ENCODE measurements at places on chromosomes 7 and 10. TPM values are rescaled to one million over a fixed set of nuclear protein-coding genes. Genes with fewer than 3 reads are reported as not detected.

Gene ITIH5
- total RNA-seq: not detected

Gene ZNF365
- total RNA-seq: 4.2 TPM

Gene COL17A1
- not detected for total RNA-seq

Gene CYP3A7
- not detected for total RNA-seq

Gene FAM25C
- total RNA-seq: not detected

Gene AOAH
- 0.10 TPM for total RNA-seq

DNA sequence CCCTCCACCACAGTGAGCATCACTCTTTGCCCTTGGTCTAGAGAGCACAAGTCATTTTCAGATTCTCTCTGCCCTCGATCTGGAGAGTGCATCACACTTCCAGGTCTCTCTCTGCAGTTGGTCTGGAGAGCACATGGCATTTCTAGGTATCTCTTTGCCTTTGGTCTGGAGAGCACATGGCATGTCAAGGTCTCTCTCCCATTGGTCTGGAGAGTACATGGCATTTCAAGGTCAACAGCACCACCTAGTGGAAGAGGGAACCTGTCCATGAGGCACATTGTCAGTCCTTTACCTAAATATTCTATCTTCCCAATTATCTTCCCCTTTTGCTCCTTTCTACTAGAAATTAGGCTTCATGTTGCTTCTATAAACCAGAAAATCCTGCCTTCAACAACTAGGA, 1139.4 kb downstream of the XPNPEP1 start:
- peak; percentile 13 for DNase-seq

DNA sequence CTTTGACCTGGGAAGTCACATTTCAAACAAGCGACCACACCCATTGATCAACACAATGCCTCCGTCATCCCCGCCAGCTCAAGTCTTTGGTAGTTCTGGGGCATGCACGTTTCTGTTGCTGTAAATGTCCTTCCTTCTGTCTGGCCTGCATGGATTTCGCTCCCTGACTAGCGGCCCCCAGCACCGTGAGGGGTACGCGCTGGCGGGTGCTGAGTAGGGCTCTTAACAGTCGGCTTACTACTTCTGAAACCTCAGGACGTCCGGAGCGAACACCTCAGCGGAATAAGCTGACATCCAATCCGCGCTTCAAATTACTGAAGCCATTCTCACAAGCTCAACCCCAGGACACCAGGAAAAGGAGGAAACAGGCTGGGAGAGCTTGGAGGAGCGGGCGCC, 505 bp downstream of the NUDCD3 start:
- no peak for DNase-seq

DNA sequence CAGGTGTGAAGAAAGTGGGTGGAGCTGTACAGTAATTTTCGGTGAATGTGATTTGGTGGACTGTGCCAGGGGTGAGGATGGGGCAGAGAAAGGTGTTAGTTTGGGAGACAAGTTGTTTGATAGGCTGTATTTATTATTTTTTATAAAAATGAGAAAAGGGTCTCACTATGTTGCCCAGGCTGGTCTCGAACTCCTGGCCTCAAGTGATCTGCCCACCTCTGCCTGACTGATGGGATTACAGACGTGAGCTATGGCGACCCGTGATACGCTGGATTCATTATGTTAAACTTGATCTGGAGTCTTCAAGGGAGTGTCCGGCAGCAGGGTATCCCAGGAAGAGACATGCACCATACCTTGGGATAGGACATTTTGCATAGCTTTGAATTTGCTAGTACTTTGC, 1.3 kb downstream of the KAT6B start:
- no peak for DNase-seq

- no peak for DNase-seq
Observed at GRCh38 chr7:100111156-100111555, 8.0 kb downstream of the TAF6 start.

- no peak for DNase-seq
Observed at GRCh38 chr7:72159911-72160310, 252.2 kb downstream of the CALN1 start.

- peak; percentile 35 for DNase-seq
Observed at GRCh38 chr7:142412551-142413193, 154.8 kb upstream of the PRSS58 start.

DNA sequence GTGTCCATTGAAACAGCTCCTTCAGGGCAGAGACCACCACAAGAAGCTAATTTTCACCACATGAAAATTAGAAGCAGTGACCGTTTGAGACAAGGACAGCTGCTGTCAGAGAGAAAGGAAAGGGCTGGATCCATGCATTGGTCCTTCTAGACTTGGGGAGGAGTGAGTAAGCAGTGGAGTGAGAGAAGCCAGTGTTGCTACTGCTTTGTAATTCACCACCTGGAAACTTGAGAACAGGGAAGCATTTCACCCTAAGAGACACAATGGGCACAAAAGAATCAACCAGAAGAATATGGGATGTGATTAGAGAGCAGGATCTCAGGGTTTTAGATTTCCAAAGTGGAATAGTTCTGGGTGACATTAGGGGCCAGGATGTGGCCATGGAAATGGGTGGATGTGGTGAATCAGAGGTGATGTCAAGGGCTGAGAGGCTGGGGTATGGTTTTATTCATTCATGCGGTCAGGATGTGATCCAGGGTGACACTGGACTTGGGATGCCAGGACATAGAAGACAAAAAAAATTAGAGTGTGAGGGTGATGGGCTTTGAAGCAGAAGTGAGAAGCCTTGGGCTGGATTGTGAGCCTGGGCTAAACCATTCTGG, 61.6 kb downstream of the DENND11 start:
- no peak for DNase-seq

GRCh38 chr7:92874567-92874966, 38.2 kb upstream of the CDK6 start:
- DNase-seq: no peak

- DNase-seq: no peak
Observed at GRCh38 chr7:67392596-67393438, 396.2 kb downstream of the TYW1 start.

GRCh38 chr7:24140001-24140400, 144.0 kb upstream of the NPY start:
- DNase-seq: no peak

DNA sequence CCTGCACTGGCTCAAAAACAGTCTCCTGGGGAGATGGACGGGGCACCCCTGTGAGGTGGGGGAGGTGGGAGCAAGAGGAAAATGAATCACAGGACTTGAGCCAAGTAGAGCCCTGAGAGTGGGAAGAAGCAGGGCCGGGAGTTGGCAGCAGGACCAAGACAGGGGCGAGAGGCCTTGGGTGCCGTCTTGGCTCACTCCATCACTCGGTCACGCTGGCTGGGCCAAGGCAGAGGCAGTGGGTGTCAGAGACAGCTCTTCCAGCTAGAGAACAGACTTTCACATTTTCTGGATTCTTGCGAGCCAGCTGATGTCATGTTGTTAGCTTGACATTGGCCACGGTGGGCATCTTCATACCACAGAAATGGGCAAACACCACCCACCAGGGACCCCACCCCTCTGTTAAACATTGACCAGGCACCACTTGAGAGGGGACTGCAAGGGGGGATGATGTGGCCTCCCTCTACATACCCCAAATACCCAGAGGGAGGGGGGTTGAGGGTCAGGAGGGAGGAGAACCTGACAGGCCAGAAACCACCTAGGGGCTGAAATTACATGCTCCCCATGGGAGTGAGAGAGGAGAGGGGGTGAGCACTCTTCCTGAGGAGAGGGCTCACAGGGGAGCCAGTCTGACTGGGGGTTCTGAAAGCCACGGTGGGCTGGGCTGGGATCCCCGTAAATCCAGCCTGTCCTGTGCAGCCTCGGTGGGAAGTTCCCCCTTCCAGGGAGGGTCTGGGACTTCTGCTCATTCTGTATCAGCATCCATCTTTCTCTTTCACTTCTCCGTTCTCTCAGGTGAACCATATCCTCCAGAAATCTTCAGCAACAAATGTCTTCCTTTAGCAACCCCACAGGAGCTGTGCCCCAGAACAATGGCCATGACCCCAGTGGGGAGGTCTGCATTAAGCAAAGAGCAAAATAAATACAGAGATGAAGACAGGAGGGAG, 19.6 kb downstream of the CAMK2B start:
- DNase-seq: no peak

DNA sequence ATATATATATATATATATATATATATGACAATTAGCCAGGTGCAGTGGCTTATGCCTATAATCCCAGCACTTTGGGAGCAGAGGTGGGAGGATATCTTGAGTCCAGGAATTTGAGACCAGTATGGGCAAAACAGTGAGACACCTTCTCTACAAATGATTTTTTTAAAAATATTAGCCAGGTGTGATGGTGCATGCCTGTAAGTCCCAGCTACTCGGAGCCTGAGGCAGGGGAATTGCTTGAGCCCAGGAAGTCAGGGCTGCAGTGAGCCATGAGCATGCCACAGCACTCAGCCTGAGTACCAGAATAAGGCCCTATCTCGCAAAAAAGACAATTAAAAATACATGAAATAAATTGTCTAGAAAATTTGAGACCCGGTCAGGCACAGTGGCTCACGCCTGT, 47.2 kb upstream of the MSRB2 start:
- DNase-seq: no peak

DNA sequence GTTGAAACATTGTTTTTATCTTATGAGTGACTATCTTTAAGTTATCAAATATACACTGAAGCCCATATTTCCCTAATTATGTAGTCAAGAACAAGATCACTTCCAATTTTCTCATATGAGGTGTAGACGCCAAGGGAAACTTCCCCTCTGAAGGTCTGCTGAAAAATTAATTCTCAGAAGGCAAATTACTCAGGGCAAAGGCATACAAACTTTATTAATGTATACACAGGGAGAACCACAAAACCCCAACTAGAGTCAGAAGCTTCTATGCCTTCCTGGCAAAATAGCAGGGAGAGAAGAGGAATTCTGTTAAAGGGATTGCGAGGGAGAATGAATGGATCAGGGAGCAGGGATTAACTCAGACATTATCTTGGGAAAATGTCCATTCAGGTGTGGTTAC, 83.4 kb downstream of the DOCK4 start:
- DNase-seq: no peak

GRCh38 chr10:69451784-69452251, 553 bp downstream of the TSPAN15 start:
- DNase-seq: no peak

DNA sequence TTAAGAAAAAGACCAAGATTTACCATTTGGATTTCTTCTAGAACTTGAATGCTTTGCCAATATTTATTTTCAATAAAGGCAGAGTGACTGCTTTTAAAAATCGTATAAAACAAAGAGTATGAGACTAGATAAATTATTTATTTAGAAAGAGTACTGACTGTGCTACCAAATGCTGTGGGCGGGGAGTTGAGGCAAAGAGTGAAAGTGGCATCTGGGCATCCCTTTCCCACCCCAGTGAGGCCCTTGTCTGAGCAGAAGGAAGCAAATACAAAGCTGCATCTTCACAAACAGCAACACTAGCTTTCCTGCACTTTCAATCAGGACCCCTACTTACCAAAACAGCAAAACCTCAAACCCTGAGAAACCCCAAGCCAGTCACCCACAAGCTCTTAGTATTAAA, 34.9 kb downstream of the ITGB1 start:
- DNase-seq: no peak

DNA sequence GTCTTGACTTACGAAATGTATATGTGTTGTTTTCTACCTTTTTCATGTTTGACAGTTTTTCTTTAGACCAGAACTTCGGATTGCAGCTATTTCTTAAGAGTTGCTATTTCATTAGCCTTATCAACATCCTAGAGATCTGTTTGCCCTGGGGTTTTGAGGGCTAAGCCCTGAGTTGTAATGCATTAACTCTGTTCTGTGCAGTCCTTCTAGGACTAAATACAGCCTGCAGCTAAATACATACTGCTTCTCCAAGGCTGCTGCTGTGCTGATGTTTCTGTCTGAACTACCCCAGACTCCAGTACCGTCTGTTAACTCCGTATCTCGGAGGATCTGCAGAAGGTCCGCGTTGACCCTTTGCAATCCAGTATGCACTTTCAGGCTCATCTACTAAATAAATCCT, 26.5 kb downstream of the KIAA1217 start:
- no peak for DNase-seq

DNA sequence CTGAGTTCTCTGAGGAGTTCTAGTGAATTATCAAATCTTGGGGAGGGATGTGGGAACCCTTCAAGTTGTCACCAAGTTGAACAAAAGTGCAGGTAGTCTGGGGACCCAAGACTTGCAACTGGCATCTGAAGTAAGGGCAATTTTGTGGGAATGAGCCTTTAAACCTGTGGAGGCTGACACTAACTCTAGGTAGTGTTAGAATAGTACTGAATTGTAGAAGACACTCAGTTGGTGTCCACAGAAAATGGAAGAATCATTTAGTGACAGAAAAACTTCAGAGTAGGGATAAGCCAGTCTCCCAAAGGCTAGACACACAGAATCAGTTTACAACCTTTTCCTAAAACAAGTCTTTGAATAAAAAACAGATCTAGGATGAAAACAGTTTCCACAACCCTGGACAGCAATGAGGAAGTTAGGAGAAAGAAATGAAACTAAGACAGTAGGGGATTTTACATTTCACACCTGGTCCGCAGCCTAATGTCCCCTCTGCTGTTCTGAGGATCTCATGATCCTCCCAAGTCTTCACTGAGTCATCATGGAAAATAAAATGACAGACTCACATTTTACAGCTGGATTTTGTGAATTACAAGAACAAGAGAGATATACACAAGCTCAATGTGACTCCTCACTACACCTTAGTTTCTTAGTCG, 23.0 kb upstream of the ING3 start:
- no peak for DNase-seq

DNA sequence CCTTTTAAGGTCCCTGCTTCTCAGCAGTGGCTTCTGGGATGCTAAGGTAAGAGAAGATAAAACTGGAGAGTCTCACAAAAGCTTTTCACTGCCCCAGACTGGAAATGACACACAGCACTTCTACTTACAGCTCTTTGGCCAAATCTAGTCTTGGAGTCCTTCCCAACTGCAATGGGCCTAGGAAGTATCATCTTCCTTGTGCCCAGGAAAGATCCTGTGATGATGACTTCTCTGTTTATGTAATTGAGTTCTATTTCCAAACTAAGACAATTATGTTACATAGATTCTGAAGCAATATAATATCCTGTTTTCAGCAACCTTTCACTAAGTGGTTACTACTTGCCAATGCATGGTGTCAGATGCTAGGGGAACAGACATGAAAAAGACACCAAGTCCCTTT, 234.1 kb downstream of the PTEN start:
- no peak for DNase-seq
